DMS53 (cell line): ENCODE measurements at places on chromosomes 16 and 17.
A peak's percentile ranks its signal among the peaks of the same experiment; 100 is the strongest.

DNA sequence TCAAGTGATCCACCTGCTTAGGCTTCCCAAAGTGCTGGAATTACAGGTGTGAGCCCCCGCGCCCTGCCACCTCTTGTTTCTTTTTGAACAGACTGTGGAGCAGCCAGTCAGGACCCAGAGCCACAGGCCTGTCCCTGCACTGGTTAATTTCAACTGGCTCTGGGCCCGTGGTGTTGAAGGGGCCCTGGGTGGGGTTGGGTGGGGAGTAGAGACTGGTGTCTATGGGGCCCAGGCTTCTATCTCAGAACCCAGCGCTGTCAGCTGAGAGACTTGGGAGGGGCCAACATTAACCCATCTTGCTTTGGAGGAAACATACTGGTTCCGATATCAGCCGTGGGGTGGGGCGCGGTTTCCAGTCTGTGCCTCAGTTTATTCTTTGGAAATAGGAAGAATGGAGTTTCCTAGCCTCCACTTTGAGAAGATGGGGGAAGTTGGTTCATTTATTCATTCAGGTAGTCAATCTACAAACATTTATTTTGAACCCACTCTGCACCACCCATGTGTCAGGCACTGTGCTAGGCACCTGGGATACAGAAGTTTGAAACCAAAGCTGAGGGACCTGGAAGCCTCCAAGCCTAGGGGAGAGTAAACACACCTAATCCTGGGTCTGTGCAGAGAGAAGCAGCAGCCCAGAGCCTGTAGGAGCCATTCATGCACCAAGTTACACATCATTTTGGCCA is 15.5 kb upstream of the SLC4A1 start:
- DNase-seq, result no peak

GRCh38 chr17:49555495-49556222 is 20.0 kb upstream of the NXPH3 start:
- DNase-seq, result no peak

DNA sequence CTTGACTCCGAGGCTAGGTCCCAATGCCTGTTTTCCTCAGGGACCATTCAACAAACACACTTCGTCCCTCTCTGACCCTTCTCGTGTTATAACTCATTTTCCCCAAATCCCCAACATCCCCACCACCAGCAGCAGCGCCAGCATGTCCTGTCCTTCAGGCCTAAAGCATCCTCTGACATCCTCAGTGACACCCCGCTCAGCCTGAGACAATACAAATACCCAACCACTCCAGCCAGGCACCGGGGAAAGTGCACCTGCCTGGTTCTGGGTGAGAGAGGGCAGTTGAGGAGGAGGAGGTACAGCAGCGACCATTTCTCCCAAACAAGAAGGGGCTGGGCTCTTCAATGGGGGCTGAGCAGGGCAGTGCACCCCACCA is 4.7 kb downstream of the MNT start:
- peak; percentile 80 for DNase-seq

GRCh38 chr17:57051886-57052361 is 33.1 kb upstream of the AKAP1 start:
- peak; percentile 51 for DNase-seq

DNA sequence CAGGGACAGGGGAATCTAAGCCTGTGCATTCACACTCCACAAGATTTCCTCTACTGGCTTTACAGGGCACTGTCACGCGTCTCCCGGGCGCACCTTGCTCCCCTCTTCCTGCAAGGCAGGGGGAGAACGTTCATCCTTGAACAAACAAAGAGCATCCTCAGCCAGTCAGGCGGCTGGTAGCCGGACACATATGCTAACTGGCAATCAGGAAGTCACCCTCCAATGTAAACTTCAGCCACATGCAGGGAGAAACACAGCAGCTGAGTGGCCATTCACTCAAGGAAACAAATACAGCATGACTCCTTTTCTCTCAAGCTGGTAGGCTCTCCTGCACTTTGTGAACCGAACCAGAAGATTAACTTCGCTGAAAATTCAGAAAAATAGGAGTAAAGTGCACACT is 10.8 kb upstream of the HSBP1 start:
- DNase-seq, result peak; percentile 90

- DNase-seq, result no peak
Observed at GRCh38 chr16:3084969-3085670, 14.0 kb downstream of the ZSCAN10 start.

DNA sequence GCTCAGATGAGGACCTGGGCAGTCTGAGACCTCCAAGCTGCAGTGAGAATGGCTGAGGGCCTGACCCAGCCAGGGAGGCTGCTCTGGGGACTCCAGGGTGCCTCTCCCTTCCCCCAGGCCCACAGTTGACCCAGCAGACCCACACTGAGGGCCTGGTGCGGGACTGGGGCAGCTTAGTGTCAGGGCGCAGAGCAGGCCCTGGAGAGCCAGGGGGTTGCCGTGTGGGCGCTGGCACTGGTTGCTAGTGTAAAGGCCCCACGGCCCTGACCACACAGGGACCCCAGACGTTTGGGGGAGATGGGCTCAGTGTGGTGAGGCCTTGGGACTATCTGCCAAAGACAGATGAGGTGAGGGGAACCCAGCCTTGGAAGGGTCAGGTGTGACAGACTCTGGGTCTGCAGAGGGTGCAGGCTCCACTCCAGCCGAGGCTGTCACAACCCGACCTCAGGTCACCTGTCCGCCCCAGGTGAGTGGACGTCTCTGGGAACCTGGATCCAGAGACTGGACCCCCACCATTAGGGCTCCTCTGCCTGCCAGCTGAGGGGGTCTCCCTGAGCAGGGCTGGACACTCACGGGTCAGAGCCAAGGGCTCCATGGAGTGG is 50.8 kb upstream of the GNG13 start:
- no peak for DNase-seq

DNA sequence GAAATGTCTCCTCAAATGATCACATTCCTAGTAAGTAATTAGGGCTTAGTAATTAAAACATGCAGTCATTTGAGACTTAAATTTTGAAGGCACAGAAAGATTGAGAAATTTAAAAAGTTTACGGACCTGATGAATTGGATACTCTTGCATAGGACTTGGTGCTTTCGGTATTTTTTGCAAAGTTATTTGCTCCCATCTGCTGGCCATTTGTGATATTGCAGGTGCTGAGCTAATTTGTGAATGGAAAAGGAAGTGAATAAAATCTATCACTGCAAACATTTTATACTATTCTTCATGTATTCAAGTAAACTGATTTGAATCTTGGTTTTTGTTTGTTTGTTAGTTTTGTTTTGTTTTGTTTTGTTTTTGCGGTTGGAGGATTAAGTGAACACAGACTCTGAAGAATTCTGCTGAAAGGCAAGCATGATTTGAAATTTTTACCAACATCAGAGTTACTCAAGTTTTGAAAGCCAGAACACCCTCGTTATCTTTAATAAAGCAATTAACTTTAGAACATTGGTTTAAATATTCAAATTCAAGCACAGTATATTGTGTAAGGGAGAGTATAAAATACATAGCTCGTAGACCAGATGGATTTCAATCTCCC is 689.5 kb upstream of the RBFOX1 start:
- peak; percentile 52 for DNase-seq

GRCh38 chr17:67055811-67056745 is 11.7 kb downstream of the CACNG1 start:
- peak; percentile 11 for DNase-seq

- no peak for DNase-seq
Observed at GRCh38 chr17:14744761-14745473, 444.0 kb downstream of the HS3ST3B1 start.

GRCh38 chr16:89574681-89575246 is 794 bp upstream of the CPNE7 start:
- peak; percentile 84 for DNase-seq

GRCh38 chr17:67582673-67583081 is 135.1 kb upstream of the NOL11 start:
- peak; percentile 14 for DNase-seq

- peak; percentile 75 for DNase-seq
Observed at GRCh38 chr17:69326377-69327059, 415 bp downstream of the ABCA5 start.

DNA sequence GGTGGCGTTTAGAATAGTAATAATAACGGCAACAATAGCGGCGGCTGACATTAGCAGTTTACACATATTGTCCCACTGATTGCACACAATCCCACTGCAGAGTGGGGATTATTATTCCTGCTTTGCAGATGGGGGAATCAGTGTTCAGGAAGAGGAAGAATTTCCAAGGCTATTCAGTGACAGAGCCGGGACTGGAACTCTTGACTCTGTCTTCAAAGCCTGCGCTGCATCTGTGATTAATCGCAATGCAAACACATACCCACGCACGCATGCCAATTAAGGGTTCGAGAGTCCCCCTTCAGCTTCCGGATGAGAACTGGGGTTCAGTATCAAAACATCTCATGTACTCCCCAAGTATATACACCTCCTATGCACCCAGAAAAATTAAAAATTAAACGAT is 29.2 kb downstream of the TMEM186 start:
- no peak for DNase-seq

- no peak for DNase-seq
Observed at GRCh38 chr17:77146882-77147281, 6.1 kb downstream of the SEC14L1 start.

DNA sequence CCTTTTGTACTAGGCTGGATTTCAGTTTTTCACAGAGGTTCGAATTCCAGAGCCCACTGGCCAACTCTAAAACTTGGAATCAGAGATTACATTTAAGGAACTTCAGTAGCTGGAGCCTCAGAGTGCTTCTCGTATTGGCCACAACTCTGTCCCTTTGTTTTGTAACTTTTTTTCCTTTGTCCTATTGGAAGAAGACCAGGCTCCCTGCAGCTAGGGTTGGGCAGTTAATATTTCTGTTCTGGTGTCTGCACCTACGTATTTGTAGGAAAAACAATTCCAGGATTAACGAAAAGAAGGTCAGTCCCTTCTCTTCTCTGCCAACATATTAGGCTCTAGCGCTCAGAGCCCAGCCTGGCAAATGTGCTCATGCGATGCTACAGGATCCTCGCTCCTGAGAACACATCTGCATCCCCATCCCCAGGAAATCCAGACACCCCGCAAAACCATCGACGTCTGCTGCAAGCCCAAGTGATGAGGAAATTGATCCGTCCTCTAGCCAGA is 1.9 kb downstream of the CDH11 start:
- no peak for DNase-seq

DNA sequence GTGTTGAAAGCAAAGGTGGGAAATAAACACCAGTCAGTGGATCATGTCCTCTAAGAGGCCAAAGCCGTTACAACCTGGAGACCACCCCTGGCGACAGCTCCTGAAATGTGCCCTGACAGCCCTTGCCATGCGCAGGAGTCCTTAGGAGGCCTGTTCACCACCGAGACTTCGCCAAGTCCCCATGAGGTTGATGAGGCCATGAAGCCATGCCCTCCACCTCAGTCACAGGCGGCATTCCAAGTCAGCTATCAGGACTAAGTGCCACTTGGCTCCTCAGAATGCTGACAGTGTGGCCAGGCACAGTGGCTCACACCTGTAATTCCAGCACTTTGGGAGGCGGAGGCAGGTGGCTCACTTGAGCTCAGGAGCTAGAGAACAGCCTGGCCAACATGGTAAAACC is 27.1 kb downstream of the ADAM11 start:
- DNase-seq, result no peak

GRCh38 chr16:14150796-14151195 is 79.7 kb downstream of the MRTFB start:
- no peak for DNase-seq

GRCh38 chr16:5354645-5355044 is 257.1 kb upstream of the EEF2KMT start:
- DNase-seq, result no peak

DNA sequence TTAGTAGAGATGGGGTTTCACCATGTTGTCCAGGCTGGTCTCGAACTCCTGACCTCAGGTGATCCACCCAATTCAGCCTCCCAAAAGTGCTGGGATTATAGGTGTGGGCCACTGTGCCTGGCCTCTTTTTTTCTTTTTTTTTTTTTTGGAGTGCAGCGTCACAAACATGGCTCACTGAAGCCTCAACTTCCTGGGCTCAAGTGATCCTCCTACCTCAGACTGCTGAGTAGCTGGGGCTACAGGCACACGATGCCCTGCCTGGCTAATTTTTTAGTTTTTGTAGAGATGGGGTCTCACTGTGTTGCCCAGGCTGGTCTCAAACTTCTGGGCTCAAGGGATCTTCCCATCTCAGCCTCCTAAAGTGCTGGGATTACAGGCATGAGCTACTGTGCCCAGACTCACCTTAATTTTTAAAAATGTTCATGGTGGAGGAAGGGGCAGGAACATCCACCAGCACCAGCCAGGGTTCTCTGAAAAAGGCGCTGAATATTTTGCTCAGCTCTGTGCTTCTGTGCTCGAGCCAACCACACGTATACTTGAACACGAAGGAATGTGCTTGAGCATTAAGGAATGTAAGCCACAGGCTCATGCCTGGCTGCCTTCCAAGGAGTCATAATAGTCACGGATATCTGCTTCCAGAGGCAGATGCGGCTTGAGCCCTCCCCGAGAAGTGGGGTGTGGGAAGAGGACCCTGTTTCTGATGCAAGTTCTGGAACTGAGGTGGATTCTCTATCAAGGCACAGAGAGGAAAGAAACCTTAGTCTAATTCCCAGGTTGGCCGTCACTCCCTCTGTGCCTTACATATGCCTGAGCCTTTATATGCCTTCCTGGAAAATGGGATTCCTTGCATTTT is 65.5 kb upstream of the CREBBP start:
- peak; percentile 59 for DNase-seq

- DNase-seq, result no peak
Observed at GRCh38 chr17:6104956-6105648, 34.9 kb downstream of the WSCD1 start.

GRCh38 chr16:49497466-49497865 is 123.9 kb downstream of the C16orf78 start:
- DNase-seq, result no peak

GRCh38 chr16:83045790-83046189 is 419.0 kb downstream of the CDH13 start:
- no peak for DNase-seq

DNA sequence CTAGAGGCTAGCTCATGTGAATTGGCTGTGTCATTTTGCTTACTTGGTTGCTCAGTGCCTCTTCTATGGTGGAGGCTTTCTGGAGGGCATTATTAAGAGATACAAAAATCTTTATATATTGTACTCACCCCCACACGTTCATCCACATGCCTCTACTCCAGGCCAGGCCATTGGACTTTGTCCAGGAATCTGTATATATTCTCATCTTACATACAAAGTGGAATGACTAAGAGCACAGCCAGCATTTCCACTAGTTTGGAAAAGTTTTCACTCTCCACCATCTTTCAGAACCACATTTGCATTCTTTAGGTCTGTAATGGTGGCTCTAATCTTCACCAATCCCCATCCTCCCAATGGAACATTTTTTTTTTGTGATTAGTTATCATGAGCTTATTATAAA is 4.8 kb upstream of the GLG1 start:
- DNase-seq, result no peak

GRCh38 chr16:55077266-55077665 is 146.6 kb downstream of the IRX5 start:
- DNase-seq, result no peak

GRCh38 chr16:72372087-72373045 is 200.4 kb upstream of the PMFBP1 start:
- no peak for DNase-seq

DNA sequence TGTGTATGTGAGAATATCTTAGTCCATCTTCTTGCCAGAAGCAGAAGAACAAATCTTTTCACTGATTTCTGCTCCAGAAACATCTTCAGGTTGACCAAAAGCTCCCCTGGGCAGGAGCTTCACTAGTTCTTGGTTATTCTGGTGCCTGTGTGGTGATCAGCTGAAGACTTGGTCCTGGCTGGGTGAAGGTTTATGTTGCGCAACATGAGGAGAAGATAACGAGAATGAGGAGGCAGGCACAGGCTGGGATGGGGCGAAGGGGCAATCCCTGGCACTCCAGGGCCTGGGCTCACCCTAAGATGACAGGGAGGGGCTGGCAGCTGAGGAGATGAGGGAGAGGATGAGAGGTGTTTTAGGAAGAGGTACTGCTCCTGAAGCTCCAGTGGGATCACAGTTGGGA is 232.0 kb downstream of the NTN1 start:
- no peak for DNase-seq
